ENCODE measurements at places on chromosomes 3 and 15.

DNA sequence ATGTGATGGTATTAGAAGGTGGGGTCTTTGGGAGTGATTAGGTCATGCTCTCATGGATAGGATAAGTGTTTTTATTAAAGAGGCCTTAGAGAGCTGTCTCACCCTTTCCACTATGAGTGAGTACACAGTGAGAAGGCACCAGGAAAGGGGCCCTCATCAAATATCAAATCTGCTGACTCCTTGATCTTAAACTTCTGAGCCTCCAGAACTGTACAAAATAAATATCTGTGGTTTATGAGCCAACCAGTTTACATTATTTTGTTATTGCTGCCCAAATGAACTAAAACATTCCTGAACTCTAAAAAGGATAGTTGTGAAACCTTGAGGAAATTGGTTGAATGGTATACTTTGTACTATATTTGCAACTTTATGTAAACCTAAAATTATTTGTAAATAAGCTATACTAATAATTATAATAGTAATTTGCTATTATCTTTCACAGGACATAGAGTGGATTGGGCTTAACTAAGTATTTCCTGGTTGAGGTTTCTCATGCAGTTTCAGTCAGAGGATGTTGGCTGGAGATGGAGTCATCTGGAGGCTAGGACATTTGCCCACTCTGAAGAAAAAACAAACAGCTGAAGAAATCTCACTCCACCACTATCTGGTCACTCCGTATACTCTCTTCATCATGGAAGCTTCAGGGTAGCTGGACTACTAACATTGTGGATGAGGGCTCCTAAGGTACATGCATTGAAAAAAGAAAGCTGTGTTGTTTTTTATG is 1068.6 kb upstream of the CADM2 start:
- DNase-seq: no peak

DNA sequence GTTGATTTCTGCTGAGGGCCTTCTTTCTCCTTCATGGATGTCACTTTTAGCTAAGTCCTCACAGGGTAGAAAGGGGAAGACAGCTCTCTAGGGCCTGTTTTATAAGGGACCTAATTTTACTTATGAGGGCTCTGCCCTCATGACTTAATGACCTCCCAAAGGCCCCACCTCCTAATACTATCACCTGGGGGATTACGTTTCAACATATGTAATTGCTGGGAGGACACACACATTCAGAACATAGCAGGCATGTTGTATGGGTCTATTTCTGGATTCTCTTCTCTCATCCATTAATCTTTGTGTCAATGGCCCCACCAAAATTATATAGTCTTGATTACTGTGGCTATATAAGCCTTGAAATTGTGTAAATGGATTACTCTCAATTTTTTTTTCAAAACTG is 255.0 kb downstream of the CLSTN2 start:
- no peak for DNase-seq

DNA sequence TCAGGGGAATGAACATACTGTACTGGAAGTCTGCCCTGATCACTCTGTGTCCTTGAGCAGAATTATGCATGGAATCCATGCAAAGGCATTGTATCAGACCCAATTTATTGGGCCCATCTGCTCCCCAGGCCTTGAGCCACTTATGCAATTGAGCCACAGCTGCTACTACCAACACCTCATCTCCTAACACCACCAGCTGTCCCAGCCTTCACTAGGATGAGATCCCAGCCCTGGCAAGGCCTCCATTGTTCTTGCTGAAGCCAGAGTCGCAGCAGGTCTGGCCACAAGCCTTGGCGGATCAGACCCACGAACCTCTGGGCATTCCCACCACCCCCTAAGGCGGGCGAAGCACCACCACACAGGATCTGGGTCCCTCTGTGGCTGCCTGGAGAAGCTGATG is 9.2 kb upstream of the NME9 start:
- no peak for DNase-seq

GRCh38 chr3:9000041-9000440 is 36.8 kb upstream of the RAD18 start:
- DNase-seq: no peak

GRCh38 chr3:31815006-31815405 is 166.1 kb downstream of the OSBPL10 start:
- DNase-seq: no peak

DNA sequence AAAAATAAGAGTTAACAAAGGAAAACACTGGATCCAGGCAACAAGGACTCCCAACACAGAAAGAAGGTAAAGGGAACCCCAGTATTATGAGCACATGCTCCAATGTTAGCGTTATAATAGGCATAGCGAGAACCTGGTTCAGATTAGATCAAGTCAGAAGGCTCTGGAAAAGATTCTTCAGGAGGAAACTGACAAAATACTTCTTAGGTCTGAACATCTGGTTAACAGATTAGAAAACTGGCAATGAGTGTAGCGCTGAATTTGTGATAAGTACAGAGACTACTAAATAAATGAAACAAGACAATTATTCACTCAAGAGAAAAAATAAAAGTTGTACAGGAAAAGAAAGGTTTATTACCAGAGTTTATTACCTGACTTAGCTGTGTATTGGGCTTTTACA is 146.1 kb downstream of the DPH6 start:
- DNase-seq: no peak

- no peak for DNase-seq
Observed at GRCh38 chr3:52002748-52003147, 7.1 kb upstream of the RPL29 start.

DNA sequence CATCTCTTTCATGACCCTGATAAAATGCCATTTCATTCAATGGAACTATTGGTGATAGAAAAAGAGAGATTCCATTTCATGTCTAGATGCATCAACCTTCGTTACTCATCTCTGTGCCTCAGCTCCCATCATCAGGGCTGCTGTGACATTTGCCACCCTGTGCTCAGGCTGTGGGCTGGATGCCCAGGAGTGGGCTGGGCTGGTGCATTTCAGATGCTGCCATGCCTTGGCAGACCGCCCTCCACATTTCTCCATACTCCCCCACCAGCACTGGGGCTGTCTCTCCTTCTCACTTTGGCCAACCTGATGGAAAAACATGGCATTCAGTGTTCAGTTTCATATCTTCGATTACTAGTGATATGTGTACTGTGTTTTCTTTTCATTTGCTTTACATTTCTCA is 59.1 kb downstream of the DNASE1L3 start:
- DNase-seq: no peak

- DNase-seq: no peak
Observed at GRCh38 chr3:36965440-36965839, 20.6 kb upstream of the TRANK1 start.

GRCh38 chr15:81531109-81531592 is 157.1 kb upstream of the TMC3 start:
- no peak for DNase-seq
